Right cardiac atrium (tissue), 5 donors: ENCODE measurements at places on chromosomes 2 and 18.

DNA sequence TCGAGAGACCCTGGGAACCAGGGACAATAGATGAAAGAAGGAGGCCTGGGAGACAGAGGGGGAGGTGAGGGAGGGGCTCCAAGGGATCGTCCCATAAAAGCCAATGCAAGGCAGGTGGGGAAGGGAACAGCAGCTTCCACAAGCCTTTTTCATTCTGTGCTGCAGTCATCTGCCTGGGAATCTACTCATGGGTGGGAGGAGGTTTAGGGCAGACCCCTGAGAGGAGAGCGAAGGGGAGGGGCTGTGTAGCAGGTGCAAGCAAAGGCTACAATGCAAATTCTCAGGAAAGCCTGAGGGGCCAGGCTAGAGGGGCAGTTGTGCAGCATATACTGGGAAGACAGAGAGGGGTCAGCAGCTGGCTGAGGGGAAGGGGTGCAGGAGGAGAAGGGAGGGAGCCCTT lies 135.4 kb downstream of the SETBP1 start:
- no peak for DNase-seq

GRCh38 chr2:140990416-140990815 lies 1140.4 kb downstream of the LRP1B start:
- no peak for DNase-seq

GRCh38 chr2:11398750-11399437 lies 54.5 kb upstream of the ROCK2 start:
- peak; percentile 79 for DNase-seq

GRCh38 chr18:27600245-27600644 lies 415.1 kb upstream of the CHST9 start:
- DNase-seq = no peak

- no peak for DNase-seq
These were observed 8.2 kb downstream of the WDR54 start for GRCh38 chr2:74429487-74430451.

DNA sequence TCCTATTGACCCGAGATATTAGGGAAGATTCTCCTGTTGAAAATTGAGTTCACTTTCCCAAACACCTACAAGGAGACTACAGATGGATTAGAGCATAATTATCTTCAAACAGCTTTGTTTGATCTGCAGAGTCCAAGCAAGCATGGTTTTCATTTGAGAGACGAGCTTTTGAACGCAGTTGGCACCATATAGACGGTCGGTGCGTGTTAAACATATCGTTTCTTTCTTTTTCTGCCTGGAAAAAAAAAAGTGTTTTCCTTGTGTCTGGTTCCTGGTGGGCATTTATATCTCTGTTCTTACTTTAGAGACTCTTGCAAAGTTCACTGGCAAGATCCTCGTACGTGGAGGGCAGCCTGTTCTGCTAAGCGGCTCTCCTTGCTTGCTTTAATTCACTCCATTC lies 248.9 kb downstream of the TMEM182 start:
- DNase-seq = no peak

GRCh38 chr2:219447242-219448098 lies 12.8 kb downstream of the SPEG start:
- no peak for DNase-seq

- no peak for DNase-seq
These were observed 68.8 kb upstream of the SERTAD2 start for GRCh38 chr2:64722291-64723044.

DNA sequence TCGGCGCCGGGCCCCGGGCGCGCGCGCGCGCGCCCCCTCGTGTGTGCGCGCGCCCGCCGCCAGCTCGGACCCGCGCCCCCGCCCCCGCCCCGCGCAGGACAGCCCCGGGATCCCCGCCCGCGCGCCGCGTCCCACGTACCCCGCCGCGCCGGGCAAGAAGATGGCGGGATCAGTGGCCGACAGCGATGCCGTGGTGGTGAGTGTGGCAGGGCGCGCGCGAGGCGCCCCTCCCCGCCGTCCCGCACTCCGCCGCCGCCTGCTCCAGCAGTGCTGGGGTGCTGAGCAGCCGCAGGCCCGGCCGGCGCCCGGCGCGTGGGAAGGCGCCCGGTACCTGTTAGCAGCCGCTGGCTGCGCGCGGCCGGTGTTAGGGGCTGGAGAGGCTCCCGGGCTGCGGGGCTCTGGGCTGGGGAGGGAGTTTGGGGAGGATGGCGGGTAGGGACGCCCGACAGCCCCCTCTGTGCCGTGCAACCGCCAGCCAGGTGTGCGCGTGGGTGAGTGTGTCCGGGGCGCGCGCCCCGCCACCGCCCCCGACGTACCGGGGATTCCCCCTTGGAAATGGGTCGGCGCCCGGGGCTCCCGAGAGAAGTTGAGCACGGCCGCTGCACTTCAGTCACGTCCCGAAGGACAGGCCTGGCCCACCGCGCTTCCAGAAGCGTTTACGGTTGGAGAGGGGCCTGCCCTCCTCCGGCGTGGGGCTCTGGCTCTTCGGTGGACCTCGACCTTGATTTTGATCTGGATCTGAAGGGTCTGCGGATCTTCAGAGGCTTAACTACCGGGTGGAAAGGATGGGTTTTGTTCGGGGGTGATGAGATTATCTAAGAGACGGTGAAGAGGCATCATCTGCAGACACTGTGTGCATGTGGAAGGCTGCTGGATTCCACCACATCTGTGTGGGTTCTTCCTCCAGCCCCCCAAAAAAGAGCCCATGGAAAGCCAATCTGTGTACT lies 697 bp downstream of the LGALSL start:
- peak; percentile 55 for DNase-seq

- no peak for DNase-seq
These were observed 168.8 kb downstream of the THADA start for GRCh38 chr2:43427032-43427424.

- DNase-seq = no peak
These were observed 82.7 kb upstream of the POMC start for GRCh38 chr2:25251071-25251421.

DNA sequence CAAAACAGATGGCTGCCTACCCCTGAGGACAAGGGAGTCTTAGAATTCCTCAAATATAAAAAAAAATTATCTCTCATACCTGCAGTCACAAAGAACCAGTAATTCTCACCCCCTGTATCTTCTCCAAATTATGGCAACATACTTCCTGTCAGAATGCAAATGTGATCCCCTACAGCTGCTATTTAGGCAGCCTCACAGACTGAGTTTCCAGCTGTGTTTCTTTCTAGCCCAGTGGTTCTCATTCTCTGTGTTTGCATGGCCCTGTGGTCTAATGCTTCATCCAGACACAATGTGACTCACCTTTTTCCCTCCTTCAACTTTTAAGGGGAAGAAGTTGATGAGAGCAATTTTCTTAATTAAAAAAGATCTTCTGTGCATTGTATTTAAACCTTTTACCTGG lies 726.3 kb downstream of the TSN start:
- DNase-seq = no peak

DNA sequence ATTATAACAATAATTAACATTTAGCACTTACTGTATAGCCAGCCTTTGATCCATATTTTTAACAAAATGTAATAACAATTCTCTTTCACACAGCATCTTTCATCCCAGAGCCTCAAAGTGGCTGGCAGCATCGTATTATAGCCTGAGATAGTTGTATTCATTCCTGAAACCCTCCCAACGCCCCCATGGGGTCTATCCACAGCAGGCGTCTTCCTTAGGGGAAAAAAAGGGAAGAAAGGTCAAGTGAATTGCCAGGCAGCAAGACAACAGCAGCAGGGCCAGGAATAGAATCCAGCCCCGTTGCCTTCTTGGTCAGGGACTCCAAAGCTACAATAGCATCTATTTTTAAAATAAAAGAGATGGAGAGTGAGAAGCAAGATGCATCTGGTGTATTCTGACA lies 424.4 kb upstream of the ID2 start:
- no peak for DNase-seq

DNA sequence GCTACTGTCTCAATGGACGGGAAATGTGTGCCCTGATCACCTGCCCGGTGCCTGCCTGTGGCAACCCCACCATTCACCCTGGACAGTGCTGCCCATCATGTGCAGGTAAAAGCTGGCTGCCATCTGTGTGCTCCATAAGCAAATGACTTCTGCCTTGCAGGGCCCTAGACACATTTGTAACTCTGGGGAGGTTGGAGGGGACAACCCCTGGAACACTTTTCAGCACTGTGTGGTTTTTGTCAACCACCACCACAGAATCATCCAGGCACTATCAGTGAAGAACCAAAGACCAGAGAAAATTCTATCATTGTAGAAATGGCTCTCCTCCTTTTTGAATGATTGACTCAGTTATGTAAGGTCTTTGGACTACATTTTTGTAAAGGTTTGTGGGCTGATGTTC lies 84.3 kb downstream of the FEZ2 start:
- no peak for DNase-seq

- no peak for DNase-seq
These were observed 124.8 kb downstream of the SCG2 start for GRCh38 chr2:223477318-223477717.

DNA sequence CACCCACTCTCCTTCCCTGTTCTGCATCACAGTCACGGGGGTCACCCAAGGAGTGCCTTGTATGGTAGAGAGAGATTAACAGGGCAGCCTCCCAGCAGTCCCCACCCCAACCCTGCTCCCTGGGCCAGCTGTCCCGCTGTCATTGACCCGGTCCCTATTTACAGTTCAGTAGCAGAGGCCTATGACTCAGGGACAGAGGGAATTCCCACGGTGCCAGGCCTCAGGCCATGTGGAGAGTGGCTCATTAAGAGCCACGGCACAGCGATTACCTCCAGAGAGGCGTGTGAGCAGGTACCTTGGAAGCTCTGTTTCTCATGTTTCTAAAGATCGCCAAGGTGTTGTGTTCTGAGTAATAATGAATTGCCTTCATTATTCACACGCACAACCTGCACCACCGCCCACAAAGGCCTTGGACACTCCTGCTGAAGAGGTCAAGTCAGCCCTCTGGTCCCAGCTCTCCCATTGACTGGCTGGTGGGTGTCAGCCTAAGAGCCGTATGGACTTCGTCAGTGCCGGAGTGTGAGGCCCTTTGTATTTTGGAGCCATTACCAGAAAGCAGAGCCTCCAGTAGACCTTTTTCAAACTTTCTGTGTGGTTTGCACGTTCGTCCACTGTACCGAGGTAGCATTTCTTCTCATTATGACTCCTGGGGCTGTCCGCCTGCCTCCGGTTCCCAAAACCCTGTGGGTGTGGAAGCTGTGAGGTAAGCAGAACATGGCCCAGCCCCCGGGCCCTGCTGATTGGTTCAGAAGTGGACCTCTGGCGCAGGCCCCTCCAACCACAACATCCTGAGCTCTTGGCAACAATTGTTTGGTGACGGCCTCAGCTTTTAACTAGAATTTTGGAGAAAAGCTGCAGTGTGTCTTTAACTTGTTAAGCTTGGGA lies 47.0 kb downstream of the SERTAD2 start:
- peak; percentile 95 for DNase-seq

DNA sequence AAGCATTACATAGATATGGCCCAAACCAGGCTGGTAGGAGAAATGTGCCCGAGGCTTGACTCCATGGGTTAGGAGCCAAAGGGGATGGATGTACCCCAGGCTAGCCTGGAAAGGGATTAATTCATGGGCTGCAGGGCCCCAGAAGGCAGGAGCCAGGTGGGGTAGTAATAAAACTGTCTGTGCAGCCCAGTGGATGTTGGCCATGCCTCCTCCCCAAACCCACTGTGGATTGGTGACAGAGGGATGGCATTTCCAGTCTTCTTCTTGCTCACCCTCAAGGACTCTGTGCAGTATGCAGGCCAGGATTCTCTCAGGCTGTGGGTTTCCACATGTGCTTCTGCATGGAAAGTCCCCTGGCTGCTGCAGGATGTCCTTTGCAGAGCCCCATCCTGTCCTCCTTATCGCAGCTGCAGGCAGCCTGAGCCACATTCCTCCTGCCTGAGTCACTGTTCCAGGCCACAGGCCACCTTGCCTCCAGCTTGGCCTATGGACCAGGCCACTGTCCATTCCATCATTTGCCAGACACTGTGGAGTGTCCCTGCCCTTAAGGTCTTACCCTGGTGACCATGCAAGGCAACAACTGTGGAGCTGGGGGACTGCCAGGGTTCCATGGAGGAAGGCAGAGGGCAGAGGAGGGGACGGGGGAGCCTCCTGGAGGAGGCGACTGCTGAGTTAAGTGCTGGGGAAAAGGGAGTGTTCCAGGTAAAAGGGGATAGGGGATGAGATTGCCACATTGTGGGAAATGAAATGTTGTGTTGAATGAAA lies 38.9 kb downstream of the INO80C start:
- peak; percentile 69 for DNase-seq

- DNase-seq = no peak
These were observed 228.6 kb downstream of the SETBP1 start for GRCh38 chr18:44909191-44909719.

DNA sequence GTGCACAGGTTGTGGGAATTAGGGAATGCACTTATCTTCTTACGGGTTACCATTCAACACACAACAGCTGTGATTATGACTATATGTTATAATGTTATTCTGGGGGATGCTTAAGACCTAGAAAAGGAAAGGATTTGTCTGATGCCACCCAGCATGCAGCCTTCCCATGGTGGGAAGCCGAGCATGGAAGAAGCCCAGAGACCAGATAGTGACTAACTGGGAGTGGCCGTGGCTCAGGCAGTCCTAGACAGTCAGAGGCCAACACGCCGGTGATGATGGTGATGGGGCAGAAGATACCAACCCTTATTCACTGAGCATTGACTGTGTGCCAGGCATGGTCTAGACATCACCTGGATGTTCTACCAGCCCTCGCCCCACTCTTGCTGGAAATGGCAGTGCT lies 35.9 kb downstream of the CYRIA start:
- no peak for DNase-seq

DNA sequence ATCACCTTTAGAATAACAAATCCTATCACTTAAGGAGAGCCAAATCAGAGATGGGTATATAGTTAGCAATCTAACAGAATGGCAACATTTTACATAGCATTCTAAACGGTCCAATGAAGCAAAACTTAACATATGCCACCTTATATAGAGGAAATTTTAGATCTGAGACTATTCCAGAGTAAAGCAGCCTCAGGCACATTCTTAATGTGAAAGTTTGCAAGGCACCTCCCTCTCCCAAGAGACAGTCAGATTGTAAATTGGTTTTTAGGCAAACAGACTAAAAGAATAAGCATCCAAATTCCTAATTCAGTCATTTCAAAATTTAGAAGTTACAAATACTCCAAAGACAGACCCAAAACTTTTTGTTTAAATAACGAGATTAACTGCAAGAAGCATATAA lies 292.9 kb downstream of the STK39 start:
- DNase-seq = no peak

DNA sequence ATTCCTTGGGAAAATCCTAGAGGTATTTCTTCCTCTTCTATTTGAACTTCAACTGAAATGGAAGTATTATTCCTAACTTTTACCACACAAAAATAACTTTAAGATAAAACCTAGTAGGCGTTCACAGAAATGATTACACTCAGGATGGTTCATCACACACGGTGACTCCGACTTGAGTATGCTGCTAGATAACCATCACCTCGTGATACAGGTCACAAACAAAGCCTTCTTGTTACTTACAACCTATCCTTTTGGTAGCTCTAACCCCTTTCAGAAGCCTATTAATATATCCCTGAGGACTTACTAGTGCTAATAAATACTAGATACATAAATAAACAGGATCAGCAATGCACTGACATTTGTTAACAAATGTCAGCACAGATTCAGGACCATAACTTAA lies 101.0 kb upstream of the DNER start:
- DNase-seq = no peak

- no peak for DNase-seq
These were observed 33.0 kb downstream of the REEP1 start for GRCh38 chr2:86304416-86304815.

GRCh38 chr2:155574941-155575340 lies 757.6 kb downstream of the NR4A2 start:
- no peak for DNase-seq
